Central memory CD4-positive, alpha-beta T cell (primary cell): ENCODE measurements at places on chromosomes 5 and 9.

GRCh38 chr5:60794691-60795090 lies 49.4 kb downstream of the ELOVL7 start:
- no peak for DNase-seq

DNA sequence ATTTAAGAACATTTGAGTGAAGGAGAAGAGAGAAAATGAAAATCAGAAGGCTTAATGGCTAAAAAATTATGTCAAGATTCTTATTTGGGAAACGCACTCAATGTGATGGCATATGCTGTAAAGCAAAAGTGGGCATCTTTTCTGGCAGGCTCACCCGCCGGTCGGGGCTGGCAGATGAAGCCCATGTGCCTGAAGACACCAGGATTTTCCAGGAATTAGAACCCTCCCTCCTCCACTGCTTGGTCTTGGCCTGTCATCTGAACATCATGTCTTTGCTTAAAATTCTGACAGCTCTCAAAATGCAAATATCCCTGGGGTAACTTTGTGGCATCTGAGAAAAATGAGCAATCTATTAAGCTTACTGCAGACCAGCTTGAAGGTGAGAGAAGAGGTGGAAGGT lies 337.9 kb downstream of the IRX1 start:
- no peak for DNase-seq

DNA sequence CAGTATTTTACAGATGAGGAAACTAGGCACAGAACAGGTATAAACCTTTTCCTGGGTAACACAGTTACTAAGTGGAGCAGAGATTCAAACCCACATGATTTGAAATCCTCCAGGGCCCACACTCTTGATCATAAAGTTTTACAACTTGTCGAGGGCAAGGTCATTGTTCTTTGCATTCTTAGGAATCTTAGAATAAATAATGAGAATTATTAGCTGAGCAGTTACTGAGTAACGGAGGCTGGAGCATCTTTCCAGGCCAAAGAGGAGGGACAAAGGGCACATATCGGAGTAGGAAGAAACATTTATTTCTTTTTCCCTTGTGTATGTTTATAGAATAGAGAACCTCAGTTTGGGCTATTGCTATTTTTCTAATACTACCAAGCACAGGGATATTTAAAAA lies 27.1 kb upstream of the F2R start:
- DNase-seq = no peak

- DNase-seq = no peak
Measured at GRCh38 chr9:135366104-135366503, 113.5 kb upstream of the PPP1R26 start.

DNA sequence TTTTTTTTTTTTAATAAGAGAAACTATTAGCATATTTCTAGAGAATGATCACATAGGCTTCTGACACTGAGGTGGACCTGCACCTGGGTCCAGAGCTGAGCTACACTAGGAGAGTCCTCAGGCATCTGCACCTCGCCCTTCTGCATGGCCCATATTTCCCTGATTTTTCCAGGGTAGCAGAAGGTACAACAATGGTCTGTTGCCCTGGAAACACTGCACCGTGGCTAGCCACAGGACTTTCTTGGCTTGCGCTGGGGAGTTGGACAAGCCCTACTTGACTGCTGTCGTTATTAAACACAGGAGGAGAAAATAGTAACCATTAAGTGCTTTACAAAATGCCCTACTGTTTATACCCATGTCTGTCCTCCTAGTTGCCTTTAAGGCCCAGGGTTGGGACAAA lies 615.7 kb upstream of the MEF2C start:
- DNase-seq = no peak

- no peak for DNase-seq
Measured at GRCh38 chr9:72041775-72042194, 18.6 kb downstream of the C9orf57 start.

GRCh38 chr5:142685418-142686209 lies at the start of gene FGF1:
Gene FGF1, minus strand, starts transcription at chr5:142686090. Its CDS starts 71,963 bp downstream, at chr5:142614127.
- DNase-seq = no peak

DNA sequence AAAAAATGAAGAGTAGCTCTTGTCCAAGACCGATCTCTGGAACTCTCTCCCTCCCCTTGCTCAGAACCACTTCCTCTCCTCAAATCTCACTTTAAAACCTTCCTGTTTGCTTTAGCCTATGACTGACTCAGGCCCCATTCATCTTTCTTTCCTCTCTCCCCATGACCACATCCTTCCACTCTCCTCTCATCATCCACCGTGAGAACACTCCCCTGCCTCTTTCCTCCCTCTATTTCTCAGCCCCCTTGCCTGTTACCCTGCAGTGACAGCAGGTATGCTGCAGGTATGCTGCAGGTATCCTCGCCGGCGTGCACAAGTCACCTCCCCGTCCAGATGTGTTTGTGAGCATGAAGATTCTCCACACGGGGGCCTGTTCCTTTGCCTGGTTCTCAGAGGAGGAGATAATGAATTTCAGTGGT lies 505.3 kb downstream of the CCDC171 start:
- no peak for DNase-seq

DNA sequence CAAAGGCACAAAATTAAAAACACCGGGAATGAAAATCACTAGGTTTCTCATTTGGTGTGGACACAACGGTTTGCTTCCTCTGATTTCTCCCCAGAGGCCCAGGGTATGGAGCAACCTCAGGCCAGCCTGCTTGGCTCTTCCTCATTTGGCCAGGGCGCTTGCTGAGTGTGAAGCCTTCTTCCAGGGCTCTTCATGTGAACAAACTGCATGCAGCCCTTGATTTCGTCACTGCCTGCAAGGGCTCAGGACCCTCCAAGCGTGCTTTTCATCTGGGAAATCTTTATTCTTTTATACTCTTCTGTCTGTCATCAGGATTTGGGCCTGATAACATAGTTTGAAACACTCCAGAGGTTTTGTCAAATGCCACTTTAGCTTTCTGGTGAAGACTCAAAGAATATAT lies 122.6 kb upstream of the KLF4 start:
- no peak for DNase-seq

DNA sequence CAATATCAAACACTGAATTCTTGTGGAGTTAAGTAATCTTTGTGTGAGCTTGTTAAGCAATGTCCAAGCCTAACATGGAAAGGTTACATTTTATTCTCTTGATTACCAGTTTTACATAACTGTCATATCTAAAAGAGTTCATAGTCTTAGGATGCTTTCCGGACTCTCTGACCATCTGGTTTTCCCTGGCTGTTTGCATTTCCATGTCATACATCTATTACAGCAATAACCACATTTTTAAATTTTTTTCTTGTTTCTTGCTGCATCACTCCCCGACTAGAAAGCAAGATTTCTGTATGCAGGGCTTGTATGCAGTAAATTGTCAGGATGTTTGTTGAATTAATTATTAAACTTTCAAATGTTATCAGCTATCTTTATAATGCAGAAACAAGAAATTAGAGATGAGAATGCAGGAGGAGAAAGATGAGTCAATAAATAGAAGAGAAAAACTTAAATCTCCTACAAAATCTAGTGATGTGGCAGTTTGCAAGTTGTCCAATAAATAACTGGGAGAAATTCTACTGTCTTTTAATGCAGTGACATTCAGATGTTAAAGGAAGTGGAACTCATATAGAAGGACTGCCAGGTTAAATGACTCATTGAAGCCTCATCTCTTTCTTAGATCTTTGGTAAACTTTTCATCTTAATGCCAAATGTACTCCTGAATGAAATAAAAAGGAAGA lies 179.6 kb upstream of the SGCD start:
- no peak for DNase-seq

GRCh38 chr5:102014371-102014770 lies 281.7 kb downstream of the SLCO4C1 start:
- DNase-seq = no peak

DNA sequence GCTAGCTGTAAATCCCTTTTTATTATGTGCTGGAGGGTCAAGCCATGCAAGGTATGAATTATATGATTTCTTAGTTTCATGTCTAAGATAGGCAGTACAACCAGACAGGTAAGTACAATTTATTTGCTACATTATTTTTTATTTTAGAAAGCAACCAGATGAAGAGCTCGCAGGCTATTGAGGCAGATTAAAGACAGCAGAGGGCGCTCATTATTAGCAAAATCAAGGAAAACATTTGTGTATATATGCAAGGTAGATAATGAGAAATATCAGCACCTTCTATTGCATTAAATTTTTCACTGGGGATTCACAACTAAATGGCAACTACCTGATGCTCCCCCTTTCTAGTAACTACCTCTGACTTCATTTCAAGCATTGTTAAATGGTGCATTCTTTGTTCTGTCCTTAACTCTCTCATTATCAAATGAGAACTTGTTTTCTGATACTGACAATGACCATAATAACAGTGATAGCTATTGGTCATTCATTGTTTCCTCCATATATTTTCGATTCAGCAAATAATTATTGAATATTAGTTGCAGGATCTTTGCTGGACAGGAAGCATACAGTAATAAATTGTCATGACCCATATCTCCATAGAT lies 8.6 kb downstream of the SCGB3A2 start:
- no peak for DNase-seq

GRCh38 chr5:138663009-138663408 lies 87.8 kb upstream of the HSPA9 start:
- peak; percentile 67 for DNase-seq

- DNase-seq = no peak
Measured at GRCh38 chr9:17795744-17796143, 216.9 kb downstream of the SH3GL2 start.

DNA sequence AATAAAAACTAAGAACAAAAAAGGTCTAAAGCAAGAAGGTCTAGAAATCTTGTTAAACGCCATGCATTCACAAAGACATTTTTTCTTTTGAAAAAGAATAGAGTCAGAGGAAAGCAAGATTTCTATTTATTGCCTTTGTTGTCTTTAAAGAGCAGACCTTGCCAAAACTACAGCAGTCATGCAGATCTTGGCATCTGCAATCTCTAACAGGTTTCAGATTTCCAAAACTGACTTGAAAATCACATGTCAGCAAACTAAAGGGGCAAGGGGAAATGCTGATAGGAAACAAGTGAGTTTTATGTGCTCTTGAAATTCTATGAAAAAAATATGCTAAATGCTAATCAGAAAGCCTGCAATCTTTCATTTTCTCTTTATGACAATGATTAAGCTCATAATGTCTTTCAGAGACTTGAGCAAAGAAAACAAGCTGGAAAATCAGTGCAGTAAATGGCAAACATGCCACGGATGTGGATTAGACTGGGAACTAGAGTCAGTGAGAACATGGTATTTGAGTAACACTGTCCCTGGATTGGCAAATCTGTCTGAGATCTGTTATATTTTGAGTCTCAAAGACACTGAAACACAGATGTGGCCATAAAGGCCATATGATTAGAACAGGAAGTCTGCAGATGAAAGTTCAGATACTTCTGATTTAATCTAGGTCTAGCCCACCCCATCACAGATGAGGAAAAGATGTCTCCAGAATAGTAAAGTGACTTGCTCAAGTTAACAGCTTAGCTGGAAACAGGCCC lies 361.4 kb upstream of the RPS23 start:
- DNase-seq = no peak

GRCh38 chr5:140595538-140596300 lies 31.1 kb downstream of the SLC35A4 start:
- DNase-seq = no peak

DNA sequence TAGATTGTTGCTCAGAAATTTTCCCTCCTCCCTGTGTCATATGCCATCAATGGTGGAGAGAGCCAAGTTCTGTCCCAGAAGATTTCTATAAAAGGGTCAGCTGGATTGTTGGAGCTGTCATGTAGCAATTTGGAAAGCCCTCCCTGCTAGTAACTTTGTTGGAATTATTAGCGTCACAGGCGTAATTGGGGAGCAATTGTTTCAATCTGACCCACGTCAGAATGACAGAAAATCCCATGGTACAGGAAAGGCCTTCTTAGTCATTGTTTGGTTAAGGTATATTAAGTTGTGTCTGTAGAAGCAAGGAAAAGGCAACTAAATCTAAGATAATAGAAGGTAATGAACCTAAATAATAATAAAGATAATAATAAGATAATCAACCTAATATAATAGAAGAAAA lies 148.4 kb downstream of the PLK2 start:
- no peak for DNase-seq

- DNase-seq = no peak
Measured at GRCh38 chr9:76150013-76150412, 244.2 kb downstream of the RFK start.
